Motor neuron (in vitro differentiated cells): ENCODE measurements at places on chromosomes 6 and 20. TPM values are rescaled to one million over a fixed set of nuclear protein-coding genes. Genes with fewer than 3 reads are reported as not detected.

- ATAC-seq = no peak
These were observed 64.2 kb downstream of the SLC2A10 start for GRCh38 chr20:46773680-46774079.

- no peak for ATAC-seq
These were observed 79.8 kb downstream of the PSMB1 start for GRCh38 chr6:170473301-170473717.

DNA sequence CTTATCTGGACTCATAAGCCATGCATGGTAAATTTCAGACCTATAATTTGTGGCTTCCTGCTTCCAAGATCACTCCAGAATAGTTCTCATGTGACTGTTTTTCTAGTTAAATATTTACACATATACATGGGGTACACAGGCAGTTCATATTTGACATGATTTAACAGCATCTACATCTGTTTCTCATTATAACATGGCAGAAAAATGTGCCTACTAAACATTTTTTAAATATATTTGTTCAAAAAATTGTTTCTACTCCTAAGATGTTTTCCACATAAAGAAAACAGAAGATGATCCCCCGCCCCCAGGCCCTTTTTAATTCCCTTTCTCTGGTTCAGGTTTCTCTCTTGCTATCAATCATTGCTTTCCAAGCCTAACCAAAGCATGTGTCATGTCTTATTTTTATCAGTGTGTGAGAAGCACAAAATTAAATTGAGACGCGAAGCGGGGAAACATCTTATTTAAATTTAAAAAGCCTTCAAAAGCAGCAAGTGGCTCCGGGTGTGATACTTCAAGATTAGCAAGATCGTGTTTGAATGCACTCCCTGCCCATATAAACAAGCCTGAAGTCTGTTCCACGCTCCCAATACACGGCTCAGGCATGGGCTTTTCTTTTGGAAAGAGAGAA is 37.3 kb downstream of the IPCEF1 start:
- ATAC-seq = peak; percentile 43

- ATAC-seq = peak; percentile 62
These were observed 87.0 kb upstream of the DST start for GRCh38 chr6:56729719-56730118.

DNA sequence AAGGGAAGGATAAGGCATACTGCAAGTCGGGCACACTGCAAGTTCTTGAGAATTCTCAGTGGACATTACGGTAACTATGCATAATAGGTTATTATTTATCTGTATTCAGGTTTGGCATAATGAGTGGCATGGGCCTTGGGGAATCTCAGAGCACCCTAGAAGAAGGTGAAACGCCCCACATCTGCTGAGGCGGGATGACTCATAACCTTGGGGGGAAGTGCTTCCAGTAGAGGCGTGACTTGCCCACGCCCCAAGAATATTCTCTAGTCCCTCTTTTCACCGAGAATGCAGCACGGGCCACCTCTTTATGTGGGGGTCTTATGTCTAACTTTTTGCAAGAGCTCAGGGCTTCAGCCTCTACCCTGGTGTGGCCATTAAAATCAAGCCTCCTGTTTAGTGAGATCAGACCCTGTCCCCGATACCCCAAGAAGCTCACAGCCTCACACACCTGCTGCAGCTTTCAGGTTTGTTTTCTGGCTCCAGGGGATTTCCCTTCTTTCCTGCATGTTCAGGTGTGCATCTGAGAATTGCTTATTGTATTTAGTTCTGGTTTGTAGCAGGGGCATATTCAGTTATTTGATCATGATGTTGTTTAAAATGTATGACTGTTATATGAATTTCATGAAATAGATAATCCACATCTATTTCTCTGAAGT is 19.1 kb downstream of the ZFP64 start:
- ATAC-seq = no peak

DNA sequence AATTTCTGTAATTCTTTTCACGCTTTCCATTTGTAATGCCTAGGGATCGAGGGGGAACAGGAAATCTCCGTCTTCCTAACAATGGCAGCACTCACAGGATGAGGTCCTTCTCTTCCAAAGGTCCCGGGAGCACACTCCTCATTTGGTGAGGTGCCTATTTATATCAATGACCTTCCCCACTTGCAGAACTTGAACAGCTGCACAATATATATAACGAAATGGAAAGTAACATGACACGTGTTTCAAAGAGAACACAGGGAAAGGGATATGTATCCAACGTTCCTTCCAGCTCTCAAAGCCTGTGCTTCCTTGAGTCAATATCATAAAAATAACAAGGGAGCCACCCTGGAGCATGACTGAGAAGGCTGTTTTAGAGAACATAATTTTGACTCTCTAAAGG is 78.6 kb upstream of the RBM24 start:
- no peak for ATAC-seq

DNA sequence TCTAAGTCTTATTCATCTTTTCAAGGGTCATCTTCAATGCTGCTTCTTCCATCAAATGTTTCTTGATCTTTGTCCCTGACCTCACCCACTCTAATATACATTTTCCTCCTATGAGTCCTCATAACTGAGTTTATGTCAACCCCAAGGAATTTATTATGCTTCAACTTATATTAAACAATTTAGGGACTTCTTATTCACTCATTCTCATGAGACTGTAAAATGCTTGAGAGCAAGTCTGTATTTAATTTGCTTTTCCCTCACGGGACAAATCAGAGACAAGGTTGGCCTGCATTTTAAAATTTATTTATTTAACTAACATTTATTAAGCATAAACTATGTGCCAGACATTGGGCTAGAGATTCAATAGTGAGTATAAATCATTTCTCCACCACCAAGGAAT is 312.0 kb upstream of the NT5E start:
- no peak for ATAC-seq

GRCh38 chr6:27582928-27583725 is 110.2 kb upstream of the ZNF184 start:
- ATAC-seq = peak; percentile 97

GRCh38 chr6:140382355-140382754 is 1007.9 kb upstream of the CITED2 start:
- no peak for ATAC-seq

DNA sequence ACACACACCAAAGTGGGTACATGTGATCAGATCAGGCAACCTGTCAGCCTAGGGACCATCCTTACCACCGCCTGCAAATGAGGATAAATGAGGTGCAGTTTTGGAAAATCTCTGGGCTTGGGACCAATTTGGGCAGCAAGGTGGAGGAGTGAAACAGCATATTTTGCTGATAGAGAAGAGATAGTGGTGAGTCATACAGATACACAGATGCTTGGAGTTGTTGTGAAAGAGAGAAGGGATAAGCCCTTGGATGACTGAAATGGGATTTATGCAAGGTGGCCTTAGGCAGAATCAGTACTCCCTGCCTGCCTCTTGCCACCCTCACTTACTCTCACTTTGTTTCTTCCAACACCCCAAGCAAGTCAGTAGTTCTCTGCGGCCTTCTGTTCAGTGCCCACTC is 34.7 kb downstream of the BMP2 start:
- no peak for ATAC-seq

GRCh38 chr6:167027772-167028171 is 28.6 kb downstream of the CEP43 start:
- ATAC-seq = no peak

DNA sequence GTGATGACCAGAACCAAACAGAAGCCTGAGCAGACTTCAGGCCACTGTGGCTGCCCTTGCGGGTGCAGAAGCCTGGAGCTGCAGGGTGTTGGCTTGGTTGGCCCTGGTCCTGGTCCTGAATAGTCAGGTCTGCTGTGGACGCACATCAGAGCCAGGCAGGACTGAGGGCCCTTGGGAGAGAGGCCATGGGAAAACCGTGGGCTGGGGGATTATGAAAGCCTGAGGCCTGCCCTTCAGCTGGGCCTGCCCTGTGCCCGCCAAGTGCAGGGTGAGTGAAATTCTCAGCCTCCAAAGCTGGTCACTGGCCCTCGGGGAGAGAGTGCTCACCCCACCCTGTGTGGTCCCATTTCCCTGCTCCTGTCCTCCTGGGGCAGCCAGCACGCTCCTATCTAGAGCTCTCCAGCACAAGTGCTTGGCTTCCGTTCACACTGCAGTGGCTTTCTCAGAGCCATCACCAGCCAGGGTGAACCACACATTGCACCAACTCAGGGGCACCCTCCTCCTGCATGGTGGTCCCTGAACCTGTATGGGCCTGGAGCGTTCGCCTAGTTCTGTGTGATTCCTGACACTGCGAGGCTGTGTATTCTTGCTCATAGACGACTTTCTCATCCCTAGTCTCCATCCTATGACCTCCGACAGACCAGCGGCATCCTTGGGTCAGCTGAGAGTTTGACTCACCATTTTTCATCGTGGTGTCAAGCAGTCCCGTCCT is 146.1 kb downstream of the TTLL2 start:
- no peak for ATAC-seq

CUTA gene
- total RNA-seq = 240 and 253 TPM in 2 replicates

HTR1E gene
- 0.19 and 0.76 TPM in 2 replicates for total RNA-seq

CAGE1 gene
- total RNA-seq = 0.13 and 0.18 TPM in 2 replicates

XKR7 gene
- total RNA-seq = 0.13 and 1.4 TPM in 2 replicates

CFAP206 gene
- 3.6 and 3.8 TPM in 2 replicates for total RNA-seq

ZBTB46 gene
- 2.7 and 3.1 TPM in 2 replicates for total RNA-seq

NRM gene
- 11.9 and 13.3 TPM in 2 replicates for total RNA-seq

MATN4 gene
- 0.08 TPM in 1 of 2 replicates, not detected in the other for total RNA-seq

NKAIN4 gene
- total RNA-seq = 0.87 TPM in 1 of 2 replicates, not detected in the other

ANKRD66 gene
- 0.56 and 0.65 TPM in 2 replicates for total RNA-seq

KCNS1 gene
- 0.46 and 0.47 TPM in 2 replicates for total RNA-seq

GJA10 gene
- total RNA-seq = not detected in 2 replicates

LY6G6F gene
- total RNA-seq = not detected in 2 replicates
